CD4-positive, alpha-beta memory T cell (primary cell): ENCODE measurements at places on chromosomes 11 and 22.

- H3K27me3 ChIP-seq, result peaks cover 9% of the 10 kb centered on the region
- no peak overlapping the region for H3K4me3 ChIP-seq
- no peak overlapping the region for H3K27ac ChIP-seq
Measured at GRCh38 chr22:39348909-39349505, 784 bp upstream of the SYNGR1 start.

DNA sequence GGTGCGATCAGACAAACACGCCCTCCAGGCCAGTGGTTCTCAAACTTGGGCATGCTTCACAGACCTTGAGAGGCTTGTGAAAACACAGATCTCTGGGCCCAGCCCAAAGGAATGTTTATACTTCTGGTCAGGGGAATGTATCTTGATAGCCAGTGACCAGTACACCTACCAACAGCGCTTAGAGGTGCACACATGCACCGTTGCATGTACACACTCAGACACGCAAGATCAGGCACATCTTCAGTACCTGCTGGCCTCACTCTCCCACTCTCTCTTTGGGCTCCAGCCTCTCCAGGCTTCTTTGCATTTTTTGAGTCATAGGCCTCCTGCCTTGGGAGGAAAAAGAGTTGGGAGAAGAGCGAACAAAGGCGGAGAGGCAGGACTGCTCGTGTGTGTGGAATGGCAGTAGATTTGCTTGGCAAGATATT lies 11.7 kb upstream of the FXYD6 start:
- H3K27ac ChIP-seq, result no peak overlapping the region
- no peak overlapping the region for H3K4me3 ChIP-seq
- peaks cover 3% of the 10 kb centered on the region for H3K27me3 ChIP-seq
- H3K36me3 ChIP-seq, result no peaks in the 10 kb centered on the region
- H3K4me1 ChIP-seq, result no peaks in the 10 kb centered on the region

- H3K4me3 ChIP-seq, result no peak overlapping the region
- no peaks in the 10 kb centered on the region for H3K27me3 ChIP-seq
- no peak overlapping the region for H3K27ac ChIP-seq
- no peaks in the 10 kb centered on the region for H3K36me3 ChIP-seq
- DNase-seq, result no peak
Measured at GRCh38 chr11:40763046-40763445, 696.4 kb downstream of the LRRC4C start.

GRCh38 chr11:132177106-132177505 lies 806.7 kb downstream of the NTM start:
- H3K4me1 ChIP-seq, result no peaks in the 10 kb centered on the region
- no peak overlapping the region for H3K27ac ChIP-seq
- no peak for DNase-seq
- no peaks in the 10 kb centered on the region for H3K36me3 ChIP-seq
- no peak overlapping the region for H3K4me3 ChIP-seq

DNA sequence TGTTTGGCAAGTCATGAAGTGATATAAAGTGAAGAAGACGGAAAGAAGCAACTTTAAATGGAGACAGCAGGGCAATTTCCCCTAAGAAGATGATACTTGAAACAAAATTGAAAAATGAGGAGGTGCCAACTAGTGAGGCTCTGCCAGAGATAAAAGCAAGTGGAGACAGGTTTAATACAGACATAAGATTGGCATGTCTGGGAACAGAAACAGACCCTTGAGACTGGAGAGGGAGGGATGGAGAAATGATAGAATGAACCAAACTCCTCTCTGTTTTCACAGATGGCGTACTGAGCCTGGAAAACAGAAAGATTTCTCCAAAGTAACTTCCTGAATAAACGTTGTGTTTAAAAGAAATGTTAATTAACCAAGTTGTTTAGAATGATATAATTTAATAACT lies 354.5 kb upstream of the ANO5 start:
- no peak overlapping the region for H3K27ac ChIP-seq
- H3K4me1 ChIP-seq, result no peaks in the 10 kb centered on the region
- no peak for DNase-seq

DNA sequence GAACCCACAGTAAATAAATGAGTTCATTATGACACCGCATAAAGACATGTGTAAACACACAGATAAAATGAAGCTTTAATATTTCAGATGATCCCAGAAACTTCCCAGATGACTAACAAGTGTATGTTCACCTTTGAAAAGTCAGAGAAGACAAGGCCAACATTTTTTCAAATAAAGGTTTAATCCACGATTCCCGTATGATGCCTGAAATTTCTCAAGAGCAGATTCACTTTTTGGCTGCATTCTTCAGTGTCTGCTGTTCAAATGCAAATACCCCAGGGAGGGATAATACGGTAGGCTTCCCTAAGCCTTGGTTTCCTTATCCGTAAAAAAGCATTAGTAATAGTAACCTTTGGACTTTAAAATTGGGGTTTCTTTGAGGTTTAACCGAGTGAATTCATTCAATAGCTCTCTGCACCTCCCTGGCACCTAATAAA lies 62.5 kb downstream of the SYTL2 start:
- no peaks in the 10 kb centered on the region for H3K36me3 ChIP-seq
- H3K27ac ChIP-seq, result no peak overlapping the region
- no peaks in the 10 kb centered on the region for H3K27me3 ChIP-seq
- H3K4me1 ChIP-seq, result peaks cover 79% of the 10 kb centered on the region

GRCh38 chr11:92687724-92688123 lies 281.7 kb upstream of the MTNR1B start:
- no peaks in the 10 kb centered on the region for H3K36me3 ChIP-seq
- H3K27ac ChIP-seq, result no peak overlapping the region
- H3K27me3 ChIP-seq, result no peaks in the 10 kb centered on the region
- DNase-seq, result no peak
- H3K4me3 ChIP-seq, result no peak overlapping the region

- no peak overlapping the region for H3K27ac ChIP-seq
- DNase-seq, result no peak
- H3K4me3 ChIP-seq, result no peak overlapping the region
- no peaks in the 10 kb centered on the region for H3K4me1 ChIP-seq
- H3K36me3 ChIP-seq, result no peaks in the 10 kb centered on the region
Measured at GRCh38 chr11:19984048-19984742, 176.1 kb downstream of the DBX1 start.

GRCh38 chr11:93464927-93465540 lies 78.2 kb downstream of the SMCO4 start:
- H3K27me3 ChIP-seq, result no peaks in the 10 kb centered on the region
- no peak overlapping the region for H3K27ac ChIP-seq
- no peaks in the 10 kb centered on the region for H3K4me1 ChIP-seq
- no peak for DNase-seq
- H3K36me3 ChIP-seq, result no peaks in the 10 kb centered on the region
- no peak overlapping the region for H3K4me3 ChIP-seq
